Activated T-helper 1 cell treated with anti-CD3 and anti-CD28 coated beads, Interleukin-12 subunit alpha, Interleukin-12 subunit beta, Interleukin-2, Interleukin-4 antibody, amounts not matched to agents 30 ng/mL and 10 ng/mL and 1 ng/mL, durations not matched to agents 14 hours and 24 hours and 36 hours (primary cell): ENCODE measurements at places on chromosomes 2 and 18. TPM values are rescaled to one million over a fixed set of nuclear protein-coding genes. Genes with fewer than 3 reads are reported as not detected.

DNA sequence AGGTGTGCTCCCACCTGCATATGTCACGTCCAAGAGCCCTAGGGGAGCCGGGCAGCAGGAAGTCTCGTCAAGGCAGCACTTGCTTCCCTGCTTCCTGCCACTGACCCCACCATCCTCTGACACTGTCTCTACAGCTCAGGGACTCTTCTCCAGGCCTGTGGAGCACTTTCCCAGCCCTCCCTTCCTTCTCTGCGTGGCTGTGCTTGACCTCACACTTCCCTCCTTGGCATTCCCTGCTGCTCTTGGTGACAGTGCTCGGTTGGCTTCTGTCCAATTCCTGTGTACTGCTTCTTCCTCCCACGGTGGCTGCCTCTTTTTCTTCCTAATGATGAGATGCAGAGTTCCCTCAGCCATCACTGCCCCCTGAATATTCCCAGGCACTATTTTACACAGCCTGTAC is 2.8 kb downstream of the CIDEA start:
- DNase-seq: no peak

- no peak for DNase-seq
Observed at GRCh38 chr18:57961876-57962505, 82.0 kb upstream of the NEDD4L start.

ARMC9 gene
- total RNA-seq: 2.2 and 3.8 TPM in 2 replicates

CCDC141 gene
- total RNA-seq: 0.78 and 1.2 TPM in 2 replicates

PAX8 gene
- 0.70 and 1.6 TPM in 2 replicates for total RNA-seq

DNA sequence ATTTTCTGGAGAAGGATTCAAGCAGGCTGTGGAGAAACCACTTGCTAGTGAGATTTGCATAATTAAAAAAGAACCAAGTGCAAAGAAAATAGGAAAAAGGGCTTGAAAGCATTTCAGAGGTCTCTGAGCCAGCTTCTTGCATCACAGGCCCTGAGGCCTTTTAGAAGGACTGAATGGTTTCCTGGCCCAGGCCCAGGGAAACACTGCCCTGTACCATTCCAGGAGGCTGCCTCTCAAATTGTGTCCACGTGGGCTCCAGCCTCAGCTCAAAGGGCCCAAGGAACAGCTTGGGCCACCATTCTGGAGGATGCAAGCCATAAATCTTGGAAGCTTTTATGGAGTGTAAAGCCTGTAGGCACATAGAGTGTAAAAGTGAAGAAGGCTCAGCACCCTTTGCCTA is 523.3 kb upstream of the VRK2 start:
- no peak for DNase-seq

- no peak for DNase-seq
Observed at GRCh38 chr2:181371195-181371594, 86.0 kb upstream of the ITGA4 start.

DNA sequence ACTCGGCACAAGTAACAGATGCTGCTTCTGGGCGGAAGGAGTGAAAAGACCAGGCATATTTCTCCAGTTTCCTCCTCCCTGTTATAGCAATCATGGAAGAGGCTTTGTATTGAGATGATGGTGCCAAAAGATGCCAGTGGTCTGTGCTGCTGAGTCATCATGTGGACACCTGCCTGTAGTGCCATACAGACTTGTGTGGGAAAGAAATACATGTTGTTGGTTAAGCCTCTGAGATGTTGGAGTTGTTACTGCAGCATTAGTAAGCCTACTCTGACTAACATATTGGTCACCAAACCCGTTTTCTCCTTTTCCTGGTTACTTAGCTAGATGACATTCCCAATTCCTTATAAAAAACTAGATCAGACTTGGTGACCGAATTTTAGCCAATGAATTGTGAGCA is 356.9 kb downstream of the ZNF521 start:
- no peak for DNase-seq

DNA sequence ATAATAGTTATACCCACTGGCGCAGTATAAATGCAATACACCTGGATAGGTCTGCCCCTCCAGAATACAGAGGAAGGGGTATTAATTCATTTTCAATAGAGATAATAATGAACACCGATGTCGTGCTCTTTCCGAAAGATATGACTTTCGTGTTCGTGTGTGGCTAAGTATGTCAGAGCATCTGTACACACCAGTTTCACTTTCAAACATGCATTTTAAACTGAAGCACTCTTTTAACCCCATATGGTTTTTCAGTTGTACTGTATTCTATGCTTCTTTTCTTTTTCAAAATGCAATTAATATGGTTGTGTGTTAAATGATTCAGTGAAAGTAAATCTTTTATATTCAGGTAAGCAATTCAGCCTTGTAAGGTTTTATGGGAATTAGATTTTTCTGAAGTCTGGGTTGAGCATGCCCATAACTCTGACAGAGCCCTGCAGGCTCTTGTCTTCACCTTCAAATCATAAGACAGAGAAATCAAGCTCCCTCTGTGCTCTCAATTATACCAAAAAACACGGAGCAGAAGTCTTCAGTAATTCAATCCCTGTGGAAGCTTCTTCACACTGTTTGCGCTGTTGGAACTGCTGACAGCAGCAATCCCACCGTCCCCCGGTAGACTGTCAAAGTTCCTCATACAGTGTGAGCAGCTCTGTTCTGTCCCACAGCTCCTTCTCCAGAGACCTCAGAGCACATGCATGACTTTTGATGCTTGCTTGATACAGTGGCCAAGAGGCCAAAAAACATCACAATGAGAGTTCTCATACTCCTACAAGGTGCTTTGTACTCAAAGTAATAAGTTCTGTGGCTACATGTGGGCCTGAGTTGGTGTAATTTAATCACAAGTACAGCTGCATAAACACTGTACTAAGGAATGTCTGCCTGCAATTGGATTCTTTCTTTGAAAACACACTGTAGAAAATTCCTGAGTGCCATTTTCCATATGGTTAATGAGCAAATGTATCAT is 186.8 kb downstream of the ZNF521 start:
- no peak for DNase-seq

- no peak for DNase-seq
Observed at GRCh38 chr2:19484736-19485135, 126.3 kb upstream of the OSR1 start.

DNA sequence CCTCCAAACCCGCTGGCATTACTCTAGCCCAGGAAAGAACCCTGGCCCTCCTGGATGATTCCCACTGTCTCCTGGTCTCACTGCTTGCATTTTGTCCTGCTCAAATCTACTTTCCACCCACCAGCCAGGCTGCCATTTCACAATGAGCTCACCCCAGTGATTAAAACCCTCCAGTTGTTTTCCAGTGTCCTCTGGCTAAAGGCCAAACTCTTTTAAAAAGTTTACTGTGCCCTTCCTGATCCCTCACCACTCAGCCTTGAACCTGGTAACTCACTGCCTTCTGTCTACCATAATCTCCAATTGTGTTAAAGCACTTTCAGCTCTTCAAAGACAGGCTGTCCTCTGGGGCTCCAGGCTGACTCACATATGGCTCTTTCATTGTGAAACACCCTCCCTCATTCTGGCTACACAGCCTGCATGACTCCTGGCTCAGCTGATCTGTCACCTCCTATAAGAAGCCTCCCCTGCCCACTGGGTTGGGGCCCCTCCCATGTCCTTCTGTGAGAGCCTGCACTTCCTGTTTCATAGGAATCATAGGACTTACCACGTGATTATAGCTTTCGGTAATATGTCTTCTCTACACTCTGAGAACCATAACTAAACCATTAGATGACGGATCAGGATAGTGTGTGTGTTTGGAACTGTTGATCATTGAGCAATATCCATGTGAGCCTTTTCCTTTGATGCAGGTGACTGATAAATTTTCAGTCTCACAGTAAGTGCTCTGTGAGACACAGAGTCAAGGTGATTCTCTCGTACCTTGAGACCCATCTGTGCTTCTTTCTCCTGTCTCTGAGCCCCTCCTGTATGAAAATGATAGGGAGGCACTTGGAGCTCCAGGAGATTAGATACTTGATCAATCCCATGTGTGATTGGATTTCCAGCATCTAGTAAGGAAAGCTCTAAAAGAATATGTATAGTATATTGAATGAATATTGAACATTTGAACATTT is 590.8 kb upstream of the ID2 start:
- peak; percentile 22 for DNase-seq

- DNase-seq: no peak
Observed at GRCh38 chr2:156818944-156819343, 382.8 kb downstream of the GPD2 start.

SAG gene
- 0.08 and 0.32 TPM in 2 replicates for total RNA-seq

DNA sequence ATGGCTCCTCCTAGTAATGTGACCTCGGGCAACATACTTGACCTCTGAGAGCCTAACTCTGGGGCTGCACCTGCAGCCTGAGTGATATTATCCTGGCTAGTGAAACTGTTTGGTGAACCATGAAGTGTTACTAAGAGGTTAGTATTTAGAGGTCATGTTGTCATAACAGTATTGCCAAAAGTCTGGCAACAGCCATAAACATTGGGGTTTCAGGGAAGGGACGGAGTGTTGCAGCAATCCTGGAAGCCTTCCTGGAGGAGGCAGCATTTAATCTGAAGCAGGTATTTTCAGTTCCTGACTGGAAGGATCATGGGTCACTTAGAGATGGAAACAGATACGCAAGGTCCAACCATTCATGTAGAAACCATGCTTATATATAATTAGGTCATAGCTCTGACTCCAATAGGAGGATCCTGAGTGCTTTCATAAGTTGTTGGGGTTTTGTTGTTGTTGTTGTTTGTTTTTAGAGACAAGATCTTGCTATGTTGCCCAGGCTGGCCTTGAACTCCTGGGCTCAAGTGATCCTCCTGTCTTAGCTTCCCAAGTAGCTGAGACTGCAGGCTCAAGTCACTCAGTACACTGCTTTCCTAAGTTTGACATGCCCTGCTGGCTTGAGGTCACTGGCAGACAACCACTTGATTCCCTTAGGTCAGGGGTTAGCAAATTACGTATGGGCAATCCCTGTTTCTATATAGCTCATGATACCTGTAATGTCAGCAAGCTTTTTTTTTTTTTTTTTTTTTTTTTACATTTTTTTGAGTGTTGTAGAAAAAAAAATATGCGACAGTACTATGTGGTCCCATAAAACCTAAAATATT is 21.5 kb downstream of the GPR39 start:
- DNase-seq: no peak

GRCh38 chr2:107376909-107377308 is 449.8 kb upstream of the RGPD4 start:
- no peak for DNase-seq

RND3 gene
- total RNA-seq: not detected in 2 replicates

CXCR1 gene
- not detected in 2 replicates for total RNA-seq

TEKT4 gene
- total RNA-seq: 0.27 and 0.29 TPM in 2 replicates

GRCh38 chr18:74128159-74128558 is 19.5 kb downstream of the FBXO15 start:
- no peak for DNase-seq

- DNase-seq: no peak
Observed at GRCh38 chr2:152189622-152190495, 14.3 kb upstream of the STAM2 start.

DNA sequence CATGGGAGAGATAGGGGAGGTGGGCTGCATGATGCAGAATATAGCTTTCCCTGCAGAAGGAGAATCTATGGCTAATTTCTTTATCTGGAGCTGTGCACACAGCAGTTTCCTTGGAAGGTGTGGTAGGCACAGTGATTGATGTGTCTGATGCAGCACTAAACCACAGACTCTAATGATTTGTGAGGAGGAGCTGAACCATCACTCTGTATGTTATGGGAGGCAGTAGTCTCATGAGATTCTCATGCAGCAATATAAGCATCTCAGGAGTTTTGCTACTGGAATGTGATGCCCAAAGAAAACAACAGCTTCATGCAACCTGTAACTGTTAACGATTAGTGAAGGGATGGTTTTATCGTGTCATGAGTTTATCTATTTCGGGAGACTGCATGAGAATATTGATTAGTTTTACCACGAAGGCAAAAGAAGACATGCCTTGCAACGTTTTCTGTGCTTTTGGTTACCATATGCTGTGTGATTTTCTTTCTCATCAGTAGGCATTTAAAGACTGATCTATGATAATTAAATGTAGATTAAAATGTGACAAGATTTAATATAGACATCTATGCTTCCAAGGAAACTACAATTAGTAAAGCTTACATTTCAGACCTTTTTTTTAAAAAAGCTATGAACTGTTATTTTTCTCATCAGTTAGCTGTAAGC is 286.8 kb downstream of the ARL6IP6 start:
- DNase-seq: no peak

RUFY4 gene
- total RNA-seq: 0.64 and 0.67 TPM in 2 replicates

DNA sequence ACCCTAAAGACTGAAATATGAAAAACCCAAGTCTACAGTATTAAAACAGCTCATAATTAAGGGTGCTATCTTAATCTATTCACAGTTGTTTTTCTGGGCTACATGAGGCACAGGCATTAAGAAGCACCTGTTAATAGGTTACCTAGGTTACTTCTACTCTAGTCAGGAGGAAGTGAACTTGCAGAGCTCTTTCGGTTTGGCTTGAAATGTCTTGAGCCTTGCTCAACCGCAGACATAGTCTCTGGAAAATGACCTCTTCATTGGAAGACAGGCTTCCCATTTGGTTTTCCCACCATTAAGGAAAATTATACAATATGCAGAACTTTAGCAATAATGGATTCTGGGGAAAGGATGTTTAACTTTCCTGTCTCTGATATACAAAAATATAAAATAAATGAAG is 142.3 kb upstream of the KCNJ3 start:
- no peak for DNase-seq
